ENCODE measurements at places on chromosomes 4 and X. TPM values are rescaled to one million over a fixed set of nuclear protein-coding genes. Genes with fewer than 3 reads are reported as not detected.

The PAGE5 gene
- total RNA-seq: not detected

The TRIM61 gene
- 12.2 TPM for total RNA-seq

The SATL1 gene
- total RNA-seq: 0.22 TPM

The PROM1 gene
- total RNA-seq: not detected

The AFM gene
- not detected for total RNA-seq

DNA sequence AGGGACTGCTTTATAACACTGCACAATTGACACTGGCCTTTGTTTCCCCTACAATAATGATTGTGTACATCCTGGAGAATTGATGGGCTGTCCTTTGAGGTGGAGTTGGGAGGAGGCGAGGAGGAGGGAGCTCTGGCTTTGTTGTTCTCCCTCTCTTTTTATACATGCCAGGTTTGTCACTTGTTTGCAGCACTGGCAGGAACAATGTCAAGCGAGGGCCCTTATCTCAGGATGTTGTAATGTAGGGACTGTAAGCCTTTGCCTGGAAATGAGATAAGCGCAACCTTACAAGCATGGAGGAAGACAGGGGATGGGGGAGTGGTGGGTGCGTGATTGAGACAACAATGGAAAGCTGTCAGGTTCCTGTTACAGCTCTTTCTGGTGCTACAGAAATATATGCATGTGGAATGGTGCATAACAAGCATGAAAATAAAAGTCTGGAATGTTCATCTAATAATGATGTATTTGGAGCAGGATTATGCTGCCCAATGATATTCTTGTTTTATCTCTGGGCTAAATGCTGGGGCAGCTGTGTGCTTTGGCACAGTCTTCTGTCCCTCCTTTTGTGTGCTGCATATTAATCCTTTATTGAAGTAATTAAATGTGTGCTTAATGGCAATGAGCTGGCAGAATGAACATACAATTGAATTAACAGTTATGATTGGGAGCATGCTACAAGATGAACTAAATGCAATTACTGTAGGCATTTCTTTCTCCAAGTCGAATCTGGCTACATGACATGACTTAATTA is 294.4 kb downstream of the GPAT3 start:
- DNase-seq: no peak

DNA sequence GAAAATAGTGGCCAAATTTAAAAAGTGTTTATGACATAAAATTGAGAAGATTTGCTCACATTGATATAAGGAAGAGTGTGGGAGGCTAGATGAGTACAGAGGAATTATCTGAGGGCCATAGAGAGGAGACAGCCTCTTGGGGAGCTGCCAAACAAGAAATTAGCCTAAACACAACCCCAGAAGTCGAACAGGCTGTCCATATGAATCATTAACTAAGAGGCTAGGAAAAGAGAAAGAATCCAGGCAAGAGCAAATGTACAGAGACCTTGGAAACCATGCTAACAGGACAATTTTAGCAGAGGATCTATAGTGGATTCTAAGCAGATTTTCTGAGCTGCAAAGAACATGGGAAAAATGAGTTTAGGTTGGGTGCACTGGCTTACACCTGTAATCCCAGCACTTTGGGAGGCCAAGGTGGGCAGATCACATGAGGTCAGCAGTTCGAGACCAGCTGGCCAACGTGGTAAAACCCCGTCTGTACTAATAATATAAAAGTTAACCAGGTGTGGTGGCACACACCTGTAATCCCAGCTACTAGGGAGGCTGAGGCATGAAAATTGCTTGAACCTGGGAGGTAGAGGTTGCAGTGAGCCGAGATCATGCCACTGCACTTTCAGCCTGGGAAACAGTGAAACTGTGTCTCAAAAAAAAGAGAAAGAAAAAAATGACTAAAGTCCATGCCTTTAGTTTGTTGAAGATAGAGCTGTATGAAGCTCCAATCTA is 76.1 kb downstream of the NWD2 start:
- DNase-seq: no peak

GRCh38 chr4:98996056-98996764 is 689 bp downstream of the METAP1 start:
- DNase-seq: peak; percentile 29

DNA sequence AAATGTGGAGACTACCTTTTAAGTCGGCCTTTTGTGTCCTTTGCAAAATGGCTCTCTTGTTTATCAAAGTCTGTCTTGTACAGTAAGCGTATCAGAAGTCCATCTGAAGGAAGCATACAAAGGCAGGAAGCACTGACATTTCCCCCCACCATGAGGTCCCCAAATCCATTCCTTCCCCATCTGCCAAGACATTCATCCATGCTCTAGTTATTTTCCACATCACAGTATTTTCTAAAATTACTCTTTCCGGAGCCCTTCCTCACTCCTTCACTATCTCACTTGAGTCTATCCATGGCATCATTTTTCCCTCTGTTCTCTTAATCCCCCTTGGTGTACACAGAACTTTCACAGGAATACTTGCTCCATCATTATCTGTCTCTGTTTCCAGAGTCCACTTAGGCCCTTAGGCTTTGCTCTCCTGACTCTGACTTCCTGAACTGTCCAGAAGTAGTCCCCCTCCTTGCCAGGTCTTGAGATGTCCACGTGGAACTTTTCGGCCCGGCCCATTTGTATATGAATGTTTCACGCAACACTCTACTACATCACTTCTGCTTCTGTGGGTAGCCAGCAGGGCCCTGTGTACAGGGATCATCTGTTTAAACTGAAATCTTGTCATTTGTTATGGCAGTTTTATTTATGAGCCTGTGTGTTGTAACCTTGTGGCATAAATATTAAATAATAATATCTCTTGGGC is 2.1 kb downstream of the SEL1L3 start:
- DNase-seq: peak; percentile 23

DNA sequence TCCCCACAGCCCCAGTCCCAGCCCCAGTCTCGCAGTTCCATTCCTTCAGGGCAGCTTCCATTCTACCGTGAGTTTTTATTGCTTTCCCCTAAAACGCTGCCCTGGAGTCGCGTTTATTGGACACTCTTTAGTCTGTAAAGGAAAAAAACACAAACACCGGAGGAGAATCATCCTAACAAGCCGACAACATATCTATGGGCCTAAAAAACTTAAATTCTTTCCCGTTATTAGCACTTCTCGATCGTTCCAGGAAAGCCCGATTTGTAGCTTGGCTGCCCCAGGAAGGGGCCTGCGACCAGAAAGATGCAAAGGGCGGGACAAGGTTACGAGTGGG is 178.5 kb downstream of the CBR4 start:
- no peak for DNase-seq

GRCh38 chr4:109010521-109010920 is 247.7 kb upstream of the ETNPPL start:
- no peak for DNase-seq

DNA sequence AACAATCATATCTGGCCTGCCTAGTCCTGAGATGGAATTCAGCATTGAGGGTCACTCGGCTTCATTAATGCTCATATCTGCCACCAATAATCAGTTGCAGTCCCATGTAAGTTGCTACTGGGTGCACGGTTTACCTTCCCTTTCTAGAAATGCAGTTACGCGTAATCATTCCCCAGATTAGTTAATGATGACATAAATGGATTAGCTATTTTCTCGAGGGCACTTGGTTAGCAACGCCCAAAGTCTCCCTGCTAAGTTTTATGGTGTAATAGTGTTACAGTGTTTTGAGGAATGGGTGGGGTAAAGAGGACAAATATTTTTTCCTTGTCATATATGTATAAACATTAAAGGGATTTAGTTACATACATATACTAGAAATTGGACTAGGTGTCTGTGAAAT is 118.8 kb downstream of the MID1 start:
- DNase-seq: no peak

DNA sequence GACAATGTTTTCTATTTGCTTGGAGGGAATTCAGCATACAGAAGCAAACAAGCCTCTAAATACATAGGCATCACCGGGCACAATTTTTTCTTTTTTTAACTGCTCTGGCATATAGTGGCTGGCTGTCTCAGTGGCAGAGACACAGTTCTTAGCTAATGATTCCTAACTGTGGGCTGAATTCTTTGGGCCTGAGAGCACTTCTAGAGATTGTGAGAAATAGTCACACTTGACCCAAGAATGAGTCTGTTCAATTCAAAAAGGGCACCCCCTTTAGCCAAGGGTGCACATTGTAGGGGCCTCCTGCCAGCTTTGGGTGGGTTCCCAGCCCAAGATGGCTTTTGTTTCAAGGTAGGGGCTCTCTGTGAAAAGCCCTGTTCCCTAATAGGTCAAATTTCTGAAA is 345.7 kb downstream of the ARHGAP10 start:
- no peak for DNase-seq

DNA sequence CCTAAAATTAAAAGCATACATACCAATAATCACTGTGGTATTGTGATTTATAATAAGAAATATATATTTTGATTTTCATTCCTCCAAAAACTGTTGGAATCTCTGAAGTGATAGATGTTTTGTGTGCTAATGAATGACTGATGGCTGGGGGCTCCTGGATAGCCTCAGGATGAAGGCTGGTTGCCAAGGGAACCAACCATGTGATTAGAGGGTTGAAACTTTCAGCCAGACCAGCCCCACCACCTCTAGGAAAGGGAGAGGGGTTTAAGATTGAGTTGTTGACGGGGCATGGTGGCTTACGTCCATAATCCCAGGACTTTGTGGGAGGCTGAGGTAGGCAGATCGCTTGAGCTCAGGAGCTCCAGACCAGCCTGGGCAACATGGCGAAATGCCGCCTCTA is 34.0 kb downstream of the HS6ST2 start:
- no peak for DNase-seq

- DNase-seq: no peak
These were observed 77.4 kb upstream of the MID1 start for GRCh38 chrX:10697616-10698317.

- no peak for DNase-seq
These were observed 91.0 kb downstream of the PHOX2B start for GRCh38 chr4:41657561-41657960.

Data from adrenal gland (tissue), 19 donors.